Fibroblast of the aortic adventitia (primary cell): ENCODE measurements at places on chromosomes 2 and 18. TPM values are rescaled to one million over a fixed set of nuclear protein-coding genes. Genes with fewer than 3 reads are reported as not detected.

- DNase-seq = peak; percentile 15
These were observed 207.7 kb upstream of the COL3A1 start for GRCh38 chr2:188766471-188766856.

B3GNT7 gene
- total RNA-seq = 0.27 and 0.98 TPM in 2 replicates

DNA sequence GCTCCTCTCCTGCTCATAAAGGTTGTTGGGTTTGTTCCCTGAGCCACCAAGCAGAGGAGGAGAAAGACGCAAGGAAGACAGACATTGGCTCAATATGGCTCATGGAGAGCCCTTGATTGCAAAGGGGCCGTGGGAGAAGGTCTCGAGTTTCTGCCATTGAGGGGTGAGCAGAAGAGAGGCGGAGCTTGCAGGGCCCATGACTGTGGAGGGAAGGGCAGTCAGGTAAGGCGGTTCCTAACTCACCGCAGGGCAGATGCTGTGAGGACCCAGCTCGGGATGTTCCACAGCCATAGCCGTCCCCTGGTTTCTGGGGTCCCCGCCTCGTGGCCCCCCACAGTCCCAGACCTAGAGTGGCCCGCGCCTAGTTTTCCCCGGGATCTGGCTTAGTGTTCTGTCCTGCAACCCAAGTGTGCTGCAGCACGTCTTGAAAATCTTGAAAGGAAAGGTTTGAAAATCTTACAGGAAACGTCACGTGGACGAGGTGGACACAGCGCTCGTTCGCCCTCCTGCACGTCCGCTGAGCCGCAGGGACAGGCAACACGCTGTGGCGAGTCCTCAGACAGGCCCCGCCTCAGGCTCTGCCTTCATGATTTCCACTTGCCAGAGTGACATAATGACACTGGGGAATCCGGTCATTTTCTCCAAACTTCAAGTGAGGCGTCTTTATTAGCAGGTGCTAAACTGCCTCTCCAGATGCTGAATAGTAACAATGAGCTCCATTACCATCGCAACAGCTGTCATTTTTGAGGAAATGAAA, 105.5 kb upstream of the HDAC4 start:
- DNase-seq = no peak

ANKRD36C gene
- total RNA-seq = 69.1 and 94.5 TPM in 2 replicates

TMEM37 gene
- not detected in 2 replicates for total RNA-seq

GRCh38 chr18:22604390-22604985, 186.8 kb upstream of the CTAGE1 start:
- DNase-seq = peak; percentile 93

- DNase-seq = no peak
These were observed 897 bp downstream of the SLC23A3 start for GRCh38 chr2:219168932-219169331.

BOLL gene
- not detected in 2 replicates for total RNA-seq
